ENCODE measurements at places on chromosomes 3 and 15.

DNA sequence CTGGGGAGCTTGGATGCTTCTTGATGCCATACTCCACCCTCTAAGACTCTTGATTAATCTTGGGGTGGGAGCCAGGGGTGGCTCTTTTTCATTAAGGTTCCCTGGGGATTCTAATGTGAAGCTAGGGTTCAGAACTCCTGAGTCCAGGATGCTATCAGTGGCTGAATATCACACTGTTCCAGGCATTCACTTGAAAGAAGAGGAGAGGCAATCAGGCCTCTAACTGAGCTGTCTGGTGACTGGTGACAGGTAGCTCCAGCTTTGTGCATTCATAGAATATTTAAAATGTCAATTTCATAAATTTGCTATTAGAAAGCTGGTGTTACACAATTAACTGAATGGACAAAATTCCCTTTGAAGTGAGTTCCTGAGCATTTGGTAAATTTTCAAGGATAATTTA is 139.0 kb downstream of the CHDH start:
- no peak for DNase-seq

DNA sequence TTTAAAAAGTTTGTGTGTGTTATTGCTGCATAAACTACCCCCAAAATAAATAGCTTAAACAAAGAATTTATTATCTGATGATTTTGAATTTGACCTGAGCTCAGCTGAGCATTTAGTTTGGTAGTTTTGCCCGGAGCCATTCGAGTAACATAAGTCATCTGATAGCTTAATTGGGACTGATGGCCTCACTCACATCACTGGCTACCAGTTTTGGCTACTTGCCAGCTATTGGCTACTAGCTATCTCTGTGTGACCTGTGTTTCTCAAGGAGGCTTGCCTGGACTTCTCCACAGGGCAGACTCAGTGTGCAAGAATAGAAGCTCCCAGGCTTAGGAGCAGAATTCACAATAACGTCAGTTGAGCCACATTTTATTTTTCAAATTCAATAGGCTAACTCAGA is 9.0 kb downstream of the CNTN3 start:
- DNase-seq, result no peak

DNA sequence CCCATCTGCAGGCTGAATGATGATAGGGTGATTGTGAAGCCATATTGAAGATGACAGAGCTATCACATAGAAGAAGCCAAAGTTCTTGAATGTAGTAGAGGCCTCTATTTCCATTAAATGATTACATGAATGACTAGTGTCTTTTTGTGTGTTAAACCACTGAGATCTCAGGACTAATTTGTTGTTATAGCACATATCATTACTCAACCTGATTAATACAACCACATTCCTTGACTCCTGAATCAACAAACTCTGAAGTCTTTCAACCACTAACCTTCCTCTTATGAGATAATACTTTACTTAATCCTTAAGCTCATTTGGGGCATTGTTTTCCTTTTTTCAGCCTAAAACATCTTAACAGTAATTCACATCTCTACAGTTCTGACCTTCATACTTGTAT is 564.5 kb upstream of the ADAMTS9 start:
- DNase-seq, result no peak

DNA sequence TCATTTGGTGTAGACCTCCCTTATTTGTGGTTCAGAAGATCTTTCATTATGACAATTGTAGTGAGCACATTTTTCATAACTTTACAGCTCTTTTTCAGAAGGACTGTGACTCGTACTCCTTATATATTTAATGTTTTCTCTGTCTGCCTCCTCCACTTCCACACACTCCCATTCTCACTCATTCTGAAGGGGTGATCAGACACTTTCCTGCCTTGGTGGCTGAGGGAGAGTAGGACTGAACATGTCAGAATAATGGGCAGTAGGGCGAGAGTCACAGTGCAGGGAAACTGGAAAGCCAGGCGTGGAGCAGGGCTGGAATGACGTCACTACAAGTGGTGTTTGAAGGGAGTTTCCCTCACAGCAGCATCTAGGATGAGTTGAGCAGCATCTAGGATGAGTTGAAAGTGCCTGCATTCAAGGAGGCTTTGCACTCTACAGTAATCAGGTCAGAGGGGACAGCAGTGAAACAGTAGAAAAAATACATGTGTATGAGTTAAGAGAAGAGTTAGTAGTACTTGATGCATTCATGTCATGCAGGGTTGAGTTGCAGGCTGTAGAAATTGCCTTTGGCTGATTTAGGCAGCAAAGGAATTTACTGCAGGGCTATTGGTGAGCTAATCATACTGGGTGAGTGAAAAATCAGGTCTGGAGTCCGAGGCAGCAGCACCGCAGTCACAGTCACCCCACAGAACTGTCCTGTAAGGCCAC is 36.3 kb upstream of the FBXL22 start:
- DNase-seq, result peak; percentile 47

DNA sequence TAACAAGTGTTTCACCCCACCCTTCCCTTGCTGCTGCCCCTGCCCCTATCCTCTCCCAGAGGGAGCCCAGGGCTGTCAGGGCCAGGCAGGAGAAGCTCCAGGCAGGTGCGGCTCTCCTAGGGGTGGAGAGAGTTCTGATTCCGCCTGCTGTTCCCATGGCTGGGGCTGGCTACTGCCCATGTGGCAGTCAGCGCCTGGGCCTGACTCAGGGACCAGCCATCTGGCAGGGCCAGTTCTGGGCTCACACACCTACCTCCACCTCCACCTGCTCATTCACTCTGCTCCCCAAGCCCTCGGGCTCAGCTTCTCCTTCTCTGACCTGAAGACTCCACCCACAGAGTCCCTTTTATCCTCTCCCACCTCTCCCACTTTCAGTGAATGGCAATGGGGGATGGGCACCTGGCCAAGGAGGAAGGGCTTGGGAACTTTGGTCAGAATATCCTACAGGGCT is 23.4 kb downstream of the AMOTL2 start:
- no peak for DNase-seq

DNA sequence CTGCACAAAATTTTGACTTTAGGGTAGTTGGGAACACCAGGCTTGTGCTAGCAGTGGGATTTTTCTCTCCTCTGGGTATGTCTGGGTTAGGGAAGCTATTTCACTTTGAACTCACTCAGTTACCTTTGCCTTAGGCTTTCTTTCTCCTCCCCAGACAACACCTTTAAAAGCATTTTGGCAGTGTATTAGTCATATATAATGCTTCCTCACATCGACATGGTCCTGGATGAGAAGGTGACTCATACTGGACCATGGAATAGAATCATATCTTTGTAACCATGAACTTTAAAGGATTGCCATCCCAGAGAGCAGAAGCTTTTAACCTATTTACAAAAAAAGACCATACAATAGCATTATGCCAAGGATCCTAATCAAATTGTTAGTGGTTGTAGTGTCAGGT is 2.7 kb downstream of the RYR3 start:
- no peak for DNase-seq

DNA sequence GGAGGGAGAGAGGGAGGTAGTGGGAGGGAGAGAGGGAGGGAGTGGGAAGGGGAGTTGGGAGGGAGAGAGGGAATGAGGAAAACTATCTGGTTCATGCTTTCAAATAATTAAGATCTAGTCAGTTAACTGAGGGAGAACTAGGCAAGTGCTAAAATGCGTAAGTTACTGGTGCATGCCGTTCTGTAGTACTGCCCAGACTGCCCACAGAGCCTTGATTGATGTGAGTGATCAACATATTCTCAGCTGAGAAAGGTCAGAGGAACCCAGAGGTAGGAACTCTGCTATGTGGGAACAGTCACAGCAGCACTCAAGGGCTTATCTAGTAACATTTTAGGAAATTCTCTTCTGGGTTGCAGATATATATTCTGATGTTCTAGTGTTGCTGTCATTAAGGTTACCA is 149.8 kb upstream of the ROBO1 start:
- DNase-seq, result no peak

- DNase-seq, result no peak
These were observed 161.2 kb downstream of the FRMD5 start for GRCh38 chr15:44033894-44034293.

GRCh38 chr15:72227720-72228119 is 3.3 kb downstream of the PKM start:
- DNase-seq, result no peak

DNA sequence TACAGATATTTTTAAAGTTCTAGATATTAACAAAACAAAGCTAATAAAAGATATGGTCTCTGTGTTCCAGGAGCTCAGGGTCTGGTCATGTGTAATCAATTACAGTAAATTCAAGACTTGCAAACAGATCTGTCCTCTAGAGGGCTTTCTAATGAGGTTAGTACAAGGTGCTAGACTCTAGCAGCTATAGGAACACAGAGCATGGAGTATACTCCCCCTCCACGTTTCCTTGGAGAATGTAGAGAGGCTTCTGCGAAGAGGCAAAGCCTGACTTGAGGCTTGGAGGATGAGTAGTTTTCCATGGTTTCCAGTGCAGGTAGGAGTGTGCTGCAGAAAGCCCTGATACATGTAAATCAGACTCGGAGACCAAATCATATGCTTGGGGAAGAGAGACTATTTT is 32.7 kb upstream of the DLG1 start:
- no peak for DNase-seq

- DNase-seq, result no peak
These were observed 88.2 kb downstream of the RBPMS2 start for GRCh38 chr15:64687172-64687571.
